Anterior cingulate cortex (tissue), 58 donors: ENCODE measurements at places on chromosomes 12 and 14.

GRCh38 chr12:24919346-24920001, 29.4 kb downstream of the BCAT1 start:
- DNase-seq, result no peak

DNA sequence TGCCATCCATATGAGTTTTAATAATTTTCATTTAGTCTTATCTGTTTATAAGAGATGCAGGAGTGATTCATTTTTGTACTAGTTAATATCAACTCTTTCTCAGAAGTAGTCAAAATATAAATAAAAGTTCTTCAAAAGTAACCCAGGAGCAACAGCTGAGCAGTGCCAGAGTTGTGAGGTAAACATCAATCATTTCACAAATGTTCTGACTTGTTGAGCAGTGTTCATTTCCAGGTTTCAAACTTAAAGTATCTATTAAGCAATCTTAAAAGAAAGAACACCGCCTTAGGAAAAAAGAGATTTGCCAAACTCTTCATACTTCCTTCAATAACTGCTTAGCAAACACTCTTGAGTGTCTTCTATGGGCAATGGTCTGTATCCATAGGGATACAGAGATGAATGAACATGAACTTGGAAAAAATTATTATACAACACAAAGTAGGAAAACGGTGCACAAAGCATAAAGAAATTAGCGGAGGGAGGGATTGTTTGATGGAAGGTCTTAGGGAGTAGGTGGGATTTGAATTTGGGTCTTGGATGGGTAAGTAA, 41.9 kb upstream of the POC1B start:
- no peak for DNase-seq

- DNase-seq, result no peak
These were observed 14.5 kb downstream of the KRT83 start for GRCh38 chr12:52306731-52307130.

- DNase-seq, result no peak
These were observed 168.3 kb upstream of the SYT1 start for GRCh38 chr12:78696267-78696666.

- no peak for DNase-seq
These were observed 7.9 kb downstream of the VWF start for GRCh38 chr12:6116471-6117021.

DNA sequence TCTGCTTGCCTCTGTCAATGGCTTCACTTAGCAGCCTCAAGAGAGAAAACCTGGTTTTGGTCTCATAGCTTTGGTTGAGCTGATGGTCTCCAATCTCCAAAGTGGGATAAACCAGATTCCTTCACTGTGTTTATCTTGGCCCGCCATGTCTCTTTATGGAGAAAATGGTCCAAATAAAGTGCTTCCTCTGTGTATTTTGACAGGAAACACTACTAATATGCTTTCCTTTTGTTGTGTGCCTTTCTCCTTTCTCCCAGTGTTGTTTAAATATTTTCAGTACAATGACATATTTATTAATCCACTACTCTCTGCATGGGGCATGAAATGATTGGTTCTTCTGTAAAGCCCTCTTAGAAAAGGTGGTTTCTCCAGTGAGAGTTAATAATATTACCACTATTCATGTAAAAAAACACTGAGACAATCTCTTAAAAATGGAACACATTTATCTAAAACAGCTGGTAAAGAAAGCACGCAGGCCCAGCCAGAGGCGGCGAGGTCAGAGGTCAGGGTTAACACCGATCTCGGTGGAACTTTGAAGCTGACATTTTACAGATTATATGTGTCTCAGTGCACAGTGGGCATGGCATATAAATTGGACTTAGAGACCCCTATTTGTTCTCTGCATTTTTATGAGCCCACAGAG, 24.2 kb downstream of the TMEM30B start:
- no peak for DNase-seq

- DNase-seq, result no peak
These were observed 13.4 kb downstream of the GPRC5D start for GRCh38 chr12:12938541-12938940.

DNA sequence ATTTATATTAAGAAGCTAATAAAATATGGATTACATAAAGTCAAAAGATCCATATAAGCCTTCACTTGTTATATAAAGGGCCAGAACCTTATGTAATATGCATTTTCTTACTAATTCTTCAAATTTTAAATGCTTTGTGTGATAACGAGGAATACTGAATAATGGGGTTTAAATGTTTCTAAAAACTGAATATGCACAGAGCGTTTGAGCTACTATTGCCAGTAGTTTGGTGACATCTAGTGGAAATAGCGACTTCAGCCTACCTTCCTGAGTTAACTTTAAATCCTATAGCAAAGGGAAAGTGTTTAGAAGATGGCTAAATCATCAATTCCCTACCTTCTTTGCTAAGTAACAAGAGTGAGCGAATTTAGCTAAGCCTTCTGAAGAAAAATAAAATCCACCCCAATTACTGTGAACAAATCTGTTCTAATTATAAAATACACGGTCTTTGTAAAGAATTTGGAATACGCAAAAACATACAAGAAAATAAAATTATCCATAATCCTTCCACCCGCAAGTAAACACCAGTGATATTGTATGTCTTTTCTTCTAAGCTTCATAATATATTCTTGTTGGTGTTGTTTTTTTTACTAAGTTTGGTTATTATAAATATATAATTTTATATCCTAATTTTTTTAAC, 115.5 kb upstream of the G2E3 start:
- no peak for DNase-seq

DNA sequence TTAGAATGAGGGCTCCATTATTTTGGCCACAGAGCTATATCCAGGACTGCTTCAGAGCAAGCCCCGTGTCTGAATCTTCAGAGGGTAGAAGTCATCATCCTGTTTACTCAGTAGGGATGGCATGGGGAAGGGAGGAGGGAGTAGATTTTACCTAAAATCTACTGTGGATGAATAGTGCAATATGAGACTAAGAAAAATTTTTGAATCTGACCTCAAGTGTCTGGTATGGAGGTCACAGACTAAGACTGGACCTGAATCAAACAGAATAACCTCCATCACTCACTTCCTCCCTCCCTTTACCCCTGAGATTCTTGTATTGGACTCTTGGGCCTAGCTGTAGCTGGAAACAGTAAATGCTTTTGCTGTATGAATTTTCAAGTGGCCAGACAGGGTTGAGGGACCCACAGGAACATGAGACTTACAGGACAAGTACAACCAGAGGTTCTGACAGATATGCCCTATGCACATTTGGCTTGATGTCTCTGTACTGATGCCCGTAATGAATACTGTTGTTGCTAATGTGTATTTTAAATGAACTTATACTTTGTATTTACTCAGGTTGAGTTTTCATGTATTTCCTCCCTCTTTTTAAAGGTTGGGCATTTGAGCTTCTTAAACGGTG, 78.5 kb downstream of the CCDC91 start:
- no peak for DNase-seq
